ENCODE measurements at places on chromosomes 5 and 9. TPM values are rescaled to one million over a fixed set of nuclear protein-coding genes. Genes with fewer than 3 reads are reported as not detected.

PWWP2A gene
- total RNA-seq = 31.6 TPM

RUSC2 gene
- 17.4 TPM for total RNA-seq

CNOT6 gene
- 70.6 TPM for total RNA-seq

SREK1 gene
- total RNA-seq = 91.1 TPM

IRX4 gene
- 0.77 TPM for total RNA-seq

C1QTNF2 gene
- 0.42 TPM for total RNA-seq

ISL1 gene
- total RNA-seq = 9.8 TPM

KLF4 gene
- not detected for total RNA-seq

- DNase-seq = no peak
- peaks cover 4% of the 10 kb centered on the region for H3K36me3 ChIP-seq
- peaks cover 5% of the 10 kb centered on the region for H3K4me1 ChIP-seq
- H3K27ac ChIP-seq = no peak overlapping the region
Measured at GRCh38 chr5:178695556-178695955, 34.9 kb downstream of the ZNF354A start.

DNA sequence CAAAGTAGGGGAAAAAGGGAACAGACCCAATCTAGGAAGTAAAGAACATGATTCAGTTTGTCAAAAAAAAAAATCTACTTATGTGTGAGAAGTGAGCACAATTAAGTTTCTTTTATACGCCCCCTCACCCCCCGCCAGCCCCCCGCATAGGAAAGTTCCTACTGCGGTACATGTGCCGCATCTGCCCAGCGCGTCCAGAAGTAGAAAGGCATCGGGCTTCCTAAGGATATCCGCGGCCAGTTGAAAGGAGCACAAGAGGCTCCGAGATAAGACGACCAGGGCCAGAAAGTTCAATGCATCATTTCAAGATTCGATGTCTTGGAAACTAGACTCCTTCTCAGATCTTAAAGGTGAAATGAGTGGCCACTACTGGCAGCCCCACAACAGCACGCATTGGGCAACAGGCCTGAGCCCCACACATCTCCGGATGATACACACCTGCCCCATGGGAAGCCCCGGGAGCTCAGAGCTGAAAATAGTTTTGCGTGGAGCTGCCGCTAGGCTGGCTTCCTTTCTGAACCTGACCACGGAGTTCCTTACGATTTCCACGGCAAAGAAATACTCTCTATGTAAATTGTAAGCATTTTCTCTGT lies 203.9 kb downstream of the RAB3C start:
- H3K27me3 ChIP-seq = no peaks in the 10 kb centered on the region
- no peaks in the 10 kb centered on the region for H3K36me3 ChIP-seq
- DNase-seq = no peak
- H3K4me3 ChIP-seq = no peak overlapping the region

DNA sequence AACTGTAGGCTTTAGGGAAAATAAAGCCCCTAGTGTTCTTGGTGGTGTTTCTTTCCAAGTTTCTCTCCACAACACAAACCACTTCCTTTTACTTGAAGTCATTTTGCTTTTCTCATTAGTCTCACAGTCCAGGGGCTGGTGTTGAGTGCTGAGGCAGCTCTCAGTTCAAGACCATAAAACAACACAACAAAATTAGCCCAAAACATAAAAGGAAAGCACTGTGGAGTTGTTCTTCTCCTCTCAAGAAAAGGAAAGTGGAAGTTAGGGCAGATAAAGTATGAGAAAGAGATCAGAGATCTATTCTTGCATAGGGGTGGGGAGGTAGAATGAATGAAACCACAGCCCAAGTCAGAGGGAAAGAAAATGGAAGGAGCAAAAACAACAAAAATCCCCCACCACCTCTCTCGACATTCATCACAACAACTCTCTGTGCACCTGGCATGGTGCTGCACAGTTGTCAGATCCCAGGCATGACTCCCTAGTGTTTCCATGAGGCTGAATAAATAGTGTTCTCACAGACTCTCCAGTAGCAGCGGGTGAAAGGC lies 569.9 kb downstream of the RAB3C start:
- no peaks in the 10 kb centered on the region for H3K36me3 ChIP-seq
- DNase-seq = no peak
- no peak overlapping the region for H3K27ac ChIP-seq

DNA sequence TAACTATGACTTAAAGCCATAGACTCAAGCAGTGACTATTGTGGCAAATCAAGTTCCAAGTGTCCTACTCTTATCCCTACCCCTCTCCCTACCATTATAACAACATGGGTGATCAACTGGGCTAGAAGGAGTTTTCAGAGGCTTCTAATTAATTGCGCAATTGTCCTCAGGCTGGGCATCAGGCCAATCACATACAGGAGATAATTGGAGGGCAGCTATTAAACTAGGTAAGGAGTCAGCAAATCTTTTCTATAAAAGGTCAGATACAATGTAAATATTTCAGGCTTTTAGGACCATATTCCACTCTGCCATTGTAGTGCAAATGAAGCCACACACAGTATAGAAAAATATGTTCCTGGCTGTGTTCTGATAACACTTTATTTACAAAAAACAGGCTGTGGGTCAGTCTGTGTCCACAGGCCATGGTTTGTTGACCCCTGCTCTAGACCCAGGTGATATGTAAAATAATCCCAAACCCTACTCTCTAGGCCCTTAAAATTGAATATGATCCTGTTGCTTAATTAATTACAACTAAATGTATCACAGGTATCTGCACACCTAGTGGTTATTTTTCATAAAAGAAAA lies 141.4 kb upstream of the PIK3R1 start:
- H3K4me1 ChIP-seq = peaks cover 8% of the 10 kb centered on the region
- H3K27me3 ChIP-seq = no peaks in the 10 kb centered on the region
- H3K4me3 ChIP-seq = no peak overlapping the region
- no peak for DNase-seq

DNA sequence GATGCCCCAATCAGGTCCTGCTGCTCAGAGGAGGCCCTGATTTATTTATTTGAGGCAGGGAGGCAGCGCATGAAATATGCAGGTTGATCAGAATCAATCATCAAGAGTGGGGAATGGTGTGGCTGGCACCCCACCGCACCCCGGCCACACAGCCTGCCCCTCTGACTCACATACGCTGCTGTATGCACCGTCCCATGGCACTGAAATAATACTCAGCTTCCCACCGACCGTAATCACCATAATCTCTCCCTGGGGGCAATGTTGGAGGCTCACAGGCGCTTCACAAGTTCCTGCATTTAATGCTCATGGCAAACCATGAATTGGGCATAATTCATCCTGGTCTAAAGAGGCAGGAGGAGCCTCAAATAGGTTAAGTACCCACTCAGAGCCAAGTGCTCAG lies 141.2 kb upstream of the TBC1D2 start:
- no peak overlapping the region for H3K4me3 ChIP-seq
- peaks cover 34% of the 10 kb centered on the region for H3K27me3 ChIP-seq
- DNase-seq = no peak

GRCh38 chr9:70935856-70936255 lies 185.6 kb downstream of the TRPM3 start:
- DNase-seq = no peak
- H3K4me1 ChIP-seq = no peaks in the 10 kb centered on the region
- no peaks in the 10 kb centered on the region for H3K27me3 ChIP-seq
- no peak overlapping the region for H3K27ac ChIP-seq

DNA sequence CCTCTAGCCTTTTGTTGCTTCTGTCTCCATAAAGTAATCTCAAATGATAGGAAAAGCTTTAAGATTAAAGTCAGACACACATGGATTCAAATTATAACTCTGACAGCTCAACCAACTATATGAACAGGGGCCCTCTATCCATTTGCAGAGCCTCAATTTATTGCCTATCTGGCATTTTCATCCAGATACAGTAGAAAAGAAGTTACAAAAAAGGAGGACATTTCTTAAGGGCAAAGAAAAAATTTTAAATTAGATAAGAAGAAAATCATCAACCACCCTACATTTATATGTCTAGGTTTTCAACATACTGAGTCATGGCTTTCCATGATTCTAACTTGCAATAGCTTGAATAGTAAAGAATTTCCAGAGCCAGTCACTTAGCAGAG lies 567.2 kb downstream of the CAAP1 start:
- no peak overlapping the region for H3K4me3 ChIP-seq
- no peak overlapping the region for H3K27ac ChIP-seq
- no peaks in the 10 kb centered on the region for H3K36me3 ChIP-seq
- H3K4me1 ChIP-seq = peaks cover 4% of the 10 kb centered on the region
- no peak for DNase-seq

DNA sequence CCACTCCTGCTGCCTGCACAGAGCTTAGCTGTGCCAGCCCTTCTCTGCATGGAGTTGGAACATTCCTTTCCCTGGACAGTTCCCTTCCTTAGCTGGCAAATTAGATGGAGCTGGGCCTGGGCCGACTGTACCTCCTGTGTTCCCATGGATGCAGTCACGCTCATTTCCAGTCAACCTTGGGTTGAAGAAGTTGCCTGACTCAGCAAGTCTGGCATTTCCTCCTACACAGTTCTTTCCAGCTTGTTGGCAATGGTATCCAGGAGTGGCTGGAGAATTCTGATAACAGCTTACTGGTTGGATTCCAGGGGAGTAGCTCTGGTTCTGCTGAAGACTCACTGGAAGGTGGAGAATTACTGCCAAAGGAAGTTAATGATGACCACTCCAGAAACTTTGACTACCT lies 9.2 kb upstream of the TAF1L start:
- H3K4me3 ChIP-seq = no peak overlapping the region
- H3K27ac ChIP-seq = no peak overlapping the region
- no peaks in the 10 kb centered on the region for H3K36me3 ChIP-seq
- peaks cover 20% of the 10 kb centered on the region for H3K27me3 ChIP-seq
- no peaks in the 10 kb centered on the region for H3K4me1 ChIP-seq

DNA sequence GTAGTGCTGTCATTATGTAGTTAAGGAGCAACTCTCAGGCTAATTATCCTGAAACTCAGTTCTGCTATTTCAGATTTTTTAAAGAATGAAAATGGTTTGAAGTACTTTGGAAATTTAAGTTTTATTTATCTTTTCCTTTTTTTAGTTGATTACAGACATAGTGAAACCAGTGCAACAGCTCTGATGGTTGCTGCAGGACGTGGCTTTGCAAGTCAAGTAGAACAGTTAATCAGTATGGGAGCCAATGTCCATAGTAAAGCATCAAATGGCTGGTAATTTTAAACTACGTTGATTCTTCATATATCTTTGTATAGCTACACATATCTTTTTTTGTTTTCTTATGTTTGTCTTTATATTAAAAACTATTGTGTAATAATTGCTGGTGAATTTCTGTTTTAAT lies 34.9 kb downstream of the YTHDC2 start:
- H3K4me3 ChIP-seq = no peak overlapping the region
- H3K36me3 ChIP-seq = peaks cover 22% of the 10 kb centered on the region
- no peaks in the 10 kb centered on the region for H3K27me3 ChIP-seq

DNA sequence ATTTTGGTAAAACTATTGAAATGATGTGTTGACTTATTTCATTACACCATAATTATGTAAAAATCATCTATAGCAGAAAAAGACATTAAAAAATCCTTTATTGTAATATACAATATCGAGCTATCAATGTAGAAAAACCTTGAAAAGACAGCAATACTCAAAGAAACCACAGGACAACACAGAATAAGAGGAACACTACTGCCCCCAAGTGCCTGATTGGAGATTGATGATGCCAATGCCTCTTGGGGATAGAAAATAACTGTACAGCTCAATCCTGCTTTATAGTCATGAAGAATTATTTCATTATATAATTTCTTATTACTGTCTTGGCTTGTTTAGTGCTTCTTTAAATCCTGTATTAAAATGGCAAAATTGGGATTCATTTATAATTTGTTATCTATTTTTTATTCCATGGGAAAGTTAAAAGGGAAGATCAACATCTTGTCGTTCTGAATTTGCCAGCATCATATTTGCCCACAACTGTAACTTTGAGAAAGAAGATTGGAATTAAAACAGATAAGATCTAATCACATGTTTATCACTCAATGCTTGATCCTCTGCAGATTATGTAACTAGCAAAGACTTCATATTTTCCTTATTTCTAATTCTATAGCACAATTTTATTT lies 337.5 kb downstream of the CDH9 start:
- DNase-seq = peak; percentile 56
- no peaks in the 10 kb centered on the region for H3K4me1 ChIP-seq
- H3K27ac ChIP-seq = no peak overlapping the region
- H3K27me3 ChIP-seq = no peaks in the 10 kb centered on the region
- no peaks in the 10 kb centered on the region for H3K36me3 ChIP-seq
- no peak overlapping the region for H3K4me3 ChIP-seq

DNA sequence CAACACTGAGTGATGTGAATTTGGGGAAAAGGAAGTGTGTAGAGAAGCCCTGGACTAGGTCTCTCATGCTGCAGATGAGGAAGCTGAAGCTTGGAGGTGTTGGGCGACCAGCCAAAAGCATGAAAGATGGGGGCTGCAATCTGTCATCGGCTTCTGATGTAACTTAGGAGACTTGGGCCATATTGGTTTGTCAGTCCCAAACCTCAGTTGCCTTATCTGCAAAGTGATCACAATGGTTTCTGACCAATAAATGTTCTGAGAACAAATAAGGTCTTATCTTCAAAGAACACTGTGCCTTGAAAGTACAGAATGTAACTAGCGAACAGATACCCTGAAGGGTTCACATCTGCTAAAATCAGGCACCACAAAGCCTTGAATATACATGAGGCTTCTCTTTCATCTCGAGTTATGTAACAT lies 198.4 kb upstream of the NR3C1 start:
- no peaks in the 10 kb centered on the region for H3K27me3 ChIP-seq
- H3K27ac ChIP-seq = no peak overlapping the region
- no peak overlapping the region for H3K4me3 ChIP-seq
- H3K4me1 ChIP-seq = no peaks in the 10 kb centered on the region
- DNase-seq = no peak

GRCh38 chr5:58056546-58056945 lies 403.3 kb downstream of the PLK2 start:
- no peaks in the 10 kb centered on the region for H3K27me3 ChIP-seq
- no peak for DNase-seq
- H3K27ac ChIP-seq = no peak overlapping the region
- no peaks in the 10 kb centered on the region for H3K4me1 ChIP-seq
- no peak overlapping the region for H3K4me3 ChIP-seq
- peaks cover 3% of the 10 kb centered on the region for H3K36me3 ChIP-seq

DNA sequence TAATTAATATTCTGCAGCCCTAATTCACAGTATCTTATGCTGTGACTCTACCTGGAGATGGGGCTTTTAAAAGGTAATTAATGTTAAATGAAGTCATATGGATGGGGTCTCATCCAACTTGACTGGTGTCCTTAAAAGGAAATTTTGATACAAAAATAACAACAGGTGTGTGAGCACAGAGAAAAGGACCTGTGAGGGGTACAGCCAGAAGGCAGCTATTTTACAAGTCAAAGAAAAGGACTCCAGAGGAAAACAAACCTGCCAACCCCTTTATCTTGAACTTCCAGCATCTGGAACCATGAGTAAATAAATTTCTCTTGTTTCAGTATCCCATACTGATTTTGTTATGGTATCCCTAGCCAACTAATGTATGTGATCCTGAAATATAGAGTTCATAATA lies 250.3 kb downstream of the TMEM232 start:
- H3K36me3 ChIP-seq = peaks cover 3% of the 10 kb centered on the region
- H3K4me3 ChIP-seq = no peak overlapping the region
- no peak overlapping the region for H3K27ac ChIP-seq
- H3K4me1 ChIP-seq = no peaks in the 10 kb centered on the region

DNA sequence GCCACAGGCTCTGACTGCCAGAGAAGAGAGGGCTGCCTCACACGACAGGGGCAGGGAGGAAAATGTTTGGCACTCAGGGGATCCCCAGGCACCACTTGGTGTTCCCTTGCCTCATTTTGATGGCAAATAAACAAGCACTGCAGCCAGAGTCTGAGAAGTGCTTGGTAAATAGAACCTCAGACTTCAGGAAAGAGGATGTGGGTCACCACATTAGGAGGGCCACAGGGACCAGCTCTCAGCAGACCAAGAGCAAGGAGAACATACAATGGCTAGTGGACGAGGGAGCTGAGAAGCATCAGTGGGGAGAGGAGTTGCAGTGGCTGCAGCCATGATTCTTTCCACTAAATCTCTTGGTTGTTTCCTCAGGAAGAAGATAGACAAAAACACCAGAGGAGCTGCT lies 413.9 kb downstream of the GADD45G start:
- no peak for DNase-seq
- no peak overlapping the region for H3K27ac ChIP-seq
- no peak overlapping the region for H3K4me3 ChIP-seq
- H3K36me3 ChIP-seq = no peaks in the 10 kb centered on the region
